ENCODE measurements at places on chromosomes 12 and 14.

DNA sequence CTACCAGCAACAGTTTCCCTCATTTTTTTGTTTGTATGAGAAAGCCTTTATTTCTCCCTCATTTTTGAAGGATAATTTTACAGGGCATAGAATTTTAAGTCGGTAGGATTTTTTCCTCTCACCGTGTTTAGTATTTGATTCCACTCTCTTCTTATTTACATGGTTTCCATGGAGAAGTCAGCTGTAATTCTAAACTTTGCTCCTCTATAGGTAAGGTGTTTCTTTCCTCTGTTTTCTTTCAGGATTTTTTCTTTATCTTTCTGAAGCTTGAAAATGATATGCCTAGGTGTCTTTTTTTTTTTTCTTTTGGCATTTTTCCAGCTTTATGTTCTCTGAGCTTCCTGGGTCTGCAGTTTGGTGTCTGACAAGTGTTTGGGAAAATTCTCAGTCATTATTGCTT, 75.6 kb upstream of the ETV6 start:
- H3K36me3 ChIP-seq: no peaks in the 10 kb centered on the region
- no peaks in the 10 kb centered on the region for H3K4me1 ChIP-seq
- no peak for DNase-seq
- no peak overlapping the region for H3K4me3 ChIP-seq
- no peaks in the 10 kb centered on the region for H3K27me3 ChIP-seq

DNA sequence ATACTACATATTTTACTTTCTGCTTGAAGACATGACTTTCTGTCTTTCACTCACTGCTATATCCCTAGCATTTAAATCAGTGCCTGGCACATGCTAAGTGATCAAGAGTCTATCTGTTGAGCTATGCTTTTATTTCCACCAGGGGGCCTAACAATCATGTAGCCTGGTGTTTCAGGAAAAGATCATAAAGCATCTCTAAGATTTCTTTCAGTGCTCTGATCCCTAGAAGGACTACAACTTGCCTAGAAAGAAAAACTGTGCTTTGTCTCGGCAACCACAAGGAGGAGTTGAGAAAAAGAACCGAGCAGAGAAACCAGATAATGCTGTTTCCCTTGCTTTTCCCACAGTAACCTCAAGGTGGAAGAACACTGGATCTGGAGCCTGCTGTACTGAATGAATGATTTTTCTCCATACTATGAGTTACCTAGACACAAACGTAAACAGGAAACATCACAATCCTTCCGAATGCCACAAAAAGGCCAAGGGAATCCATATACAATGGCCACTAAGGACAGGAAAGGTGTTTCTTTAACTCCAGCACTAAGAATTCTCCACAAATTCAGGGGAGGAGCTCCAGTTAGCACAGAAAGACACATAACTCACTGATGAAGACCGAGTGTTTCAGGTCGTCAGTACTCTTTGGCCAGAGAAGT, 1.2 kb downstream of the CRY1 start:
- DNase-seq: peak; percentile 60
- H3K36me3 ChIP-seq: peaks cover 7% of the 10 kb centered on the region
- peak overlapping the region; percentile 99 for H3K27ac ChIP-seq

DNA sequence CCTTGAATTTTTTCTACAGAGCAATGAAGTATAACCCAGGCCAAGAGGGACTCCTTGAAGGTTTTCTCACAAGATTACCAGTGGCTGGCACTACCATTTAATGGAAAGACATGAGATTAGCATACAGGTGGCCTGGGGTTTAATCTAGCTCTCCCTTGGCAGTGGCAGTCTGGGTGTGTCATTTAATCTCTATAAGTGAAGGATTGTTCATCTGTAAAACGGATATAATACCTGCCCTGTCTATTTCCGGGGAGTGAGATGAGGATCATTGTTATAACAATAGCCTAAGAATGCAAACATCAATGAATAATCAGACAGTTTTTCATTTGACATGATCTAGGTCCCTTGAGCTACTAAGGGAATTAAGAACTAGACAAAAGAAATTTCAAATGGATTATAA, 168.7 kb upstream of the CPNE8 start:
- no peaks in the 10 kb centered on the region for H3K4me1 ChIP-seq
- DNase-seq: no peak
- H3K36me3 ChIP-seq: no peaks in the 10 kb centered on the region

DNA sequence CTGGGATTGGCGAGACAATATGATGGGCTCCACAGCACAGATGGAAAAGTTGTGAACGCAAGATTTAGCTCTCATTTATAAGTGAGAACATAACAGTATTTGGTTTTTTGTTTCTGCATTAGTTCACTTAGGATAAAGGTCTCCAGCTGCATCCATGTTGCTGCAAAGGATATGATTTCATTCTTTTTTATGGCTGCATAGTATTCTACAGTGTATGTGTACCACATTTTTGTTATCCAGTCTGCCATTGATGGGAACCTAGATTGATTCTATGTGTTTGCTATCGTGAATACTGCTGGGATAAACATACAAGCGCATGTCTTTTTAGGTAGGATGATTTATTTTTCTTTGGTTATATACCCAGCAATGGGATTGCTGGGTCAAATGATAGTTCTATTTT, 23.6 kb downstream of the TBK1 start:
- no peak overlapping the region for H3K27ac ChIP-seq
- no peaks in the 10 kb centered on the region for H3K4me1 ChIP-seq
- DNase-seq: no peak
- H3K36me3 ChIP-seq: no peaks in the 10 kb centered on the region
- H3K27me3 ChIP-seq: no peaks in the 10 kb centered on the region

DNA sequence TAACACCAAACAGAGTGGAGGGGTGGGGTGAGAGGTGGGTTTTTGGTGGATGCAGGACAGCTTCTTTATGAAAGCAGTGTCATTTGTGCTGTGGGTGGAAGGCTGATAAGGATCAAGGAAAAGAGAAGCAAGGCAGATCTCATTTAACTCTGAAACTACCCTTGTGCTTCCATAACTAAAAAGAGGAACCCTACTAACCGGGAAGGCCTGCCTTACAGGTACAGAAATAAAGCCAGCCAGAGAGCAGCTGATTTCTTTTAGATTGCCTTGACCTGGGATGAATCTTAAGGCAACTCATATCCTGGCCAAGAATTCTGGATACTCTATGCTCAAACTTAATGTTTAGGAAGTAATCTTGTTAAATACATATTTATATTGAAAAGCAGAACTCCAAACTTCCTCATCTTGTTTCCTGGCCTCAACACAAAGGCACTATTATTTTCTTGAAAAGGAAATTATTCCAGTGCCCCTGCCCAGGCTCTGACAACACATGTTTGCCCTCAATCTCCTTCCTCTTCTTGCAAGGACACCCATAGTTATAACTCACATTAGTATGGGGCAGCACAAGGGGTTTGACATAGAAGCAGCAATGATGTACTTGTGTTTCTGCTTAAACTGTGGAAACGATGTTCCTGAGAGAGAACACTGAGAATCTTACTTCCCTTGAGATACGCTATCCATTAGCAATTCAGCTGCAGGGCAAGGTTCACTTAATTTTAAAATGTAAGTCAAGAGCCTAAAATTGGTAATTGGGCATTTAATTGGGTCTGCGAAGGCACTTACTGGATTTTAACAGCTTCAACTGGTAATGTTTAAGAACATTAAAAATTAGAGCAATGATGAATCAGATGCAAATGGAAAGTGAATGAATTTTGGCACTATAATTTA, 173.7 kb downstream of the STXBP6 start:
- H3K27ac ChIP-seq: no peak overlapping the region
- H3K4me1 ChIP-seq: no peaks in the 10 kb centered on the region
- no peak for DNase-seq
- no peaks in the 10 kb centered on the region for H3K27me3 ChIP-seq

GRCh38 chr12:132593938-132594358, 16.4 kb downstream of the LRCOL1 start:
- no peak overlapping the region for H3K27ac ChIP-seq
- no peak for DNase-seq
- no peak overlapping the region for H3K4me3 ChIP-seq
- no peaks in the 10 kb centered on the region for H3K36me3 ChIP-seq
- no peaks in the 10 kb centered on the region for H3K27me3 ChIP-seq
- peaks cover 5% of the 10 kb centered on the region for H3K4me1 ChIP-seq

GRCh38 chr12:79331870-79332269, 358.9 kb downstream of the PAWR start:
- H3K36me3 ChIP-seq: no peaks in the 10 kb centered on the region
- no peak overlapping the region for H3K4me3 ChIP-seq
- H3K27ac ChIP-seq: no peak overlapping the region
- H3K27me3 ChIP-seq: no peaks in the 10 kb centered on the region

GRCh38 chr14:89304972-89305703, 111.9 kb downstream of the FOXN3 start:
- H3K27me3 ChIP-seq: no peaks in the 10 kb centered on the region
- H3K4me1 ChIP-seq: no peaks in the 10 kb centered on the region
- no peak for DNase-seq
- H3K36me3 ChIP-seq: no peaks in the 10 kb centered on the region

DNA sequence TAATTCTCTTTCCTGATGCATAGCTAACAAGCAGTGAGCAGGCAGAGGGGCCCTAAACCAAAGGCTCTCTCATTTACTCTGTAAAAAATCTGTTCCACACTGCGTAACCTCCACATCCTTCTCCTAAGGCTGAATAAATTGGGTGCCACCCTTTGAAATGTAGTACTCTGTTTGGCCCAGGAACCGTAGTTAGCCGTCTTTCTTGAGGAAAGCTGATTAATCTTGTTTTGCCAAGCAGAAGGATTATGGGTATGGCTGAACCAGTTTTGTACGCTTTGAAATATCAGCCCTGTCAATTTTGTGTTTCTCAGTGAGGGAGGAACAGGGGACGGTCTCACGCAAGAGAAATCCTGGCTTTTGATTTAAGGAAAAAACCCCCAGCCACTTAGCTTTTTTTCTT, 19.7 kb downstream of the EML1 start:
- no peaks in the 10 kb centered on the region for H3K27me3 ChIP-seq
- H3K27ac ChIP-seq: no peak overlapping the region
- DNase-seq: no peak
- H3K4me1 ChIP-seq: no peaks in the 10 kb centered on the region
- H3K36me3 ChIP-seq: no peaks in the 10 kb centered on the region
- H3K4me3 ChIP-seq: no peak overlapping the region

- no peak overlapping the region for H3K27ac ChIP-seq
- H3K4me1 ChIP-seq: no peaks in the 10 kb centered on the region
- H3K27me3 ChIP-seq: no peaks in the 10 kb centered on the region
- no peaks in the 10 kb centered on the region for H3K36me3 ChIP-seq
- peak; percentile 54 for DNase-seq
Observed at GRCh38 chr12:97308576-97309198, 153.9 kb upstream of the RMST start.

- no peaks in the 10 kb centered on the region for H3K36me3 ChIP-seq
- no peaks in the 10 kb centered on the region for H3K27me3 ChIP-seq
- DNase-seq: no peak
- no peaks in the 10 kb centered on the region for H3K4me1 ChIP-seq
- H3K4me3 ChIP-seq: no peak overlapping the region
- no peak overlapping the region for H3K27ac ChIP-seq
Observed at GRCh38 chr14:84262932-84263331, 1267.0 kb upstream of the FLRT2 start.

- H3K4me3 ChIP-seq: no peak overlapping the region
- H3K36me3 ChIP-seq: no peaks in the 10 kb centered on the region
- no peak for DNase-seq
- no peak overlapping the region for H3K27ac ChIP-seq
- H3K4me1 ChIP-seq: peaks cover 19% of the 10 kb centered on the region
- no peaks in the 10 kb centered on the region for H3K27me3 ChIP-seq
Observed at GRCh38 chr14:63435838-63436237, 107.3 kb downstream of the PPP2R5E start.

- H3K27me3 ChIP-seq: no peaks in the 10 kb centered on the region
- H3K36me3 ChIP-seq: no peaks in the 10 kb centered on the region
- DNase-seq: no peak
- H3K4me1 ChIP-seq: no peaks in the 10 kb centered on the region
- no peak overlapping the region for H3K27ac ChIP-seq
- H3K4me3 ChIP-seq: no peak overlapping the region
Observed at GRCh38 chr14:86790408-86791364, 1202.3 kb downstream of the GALC start.

- no peak overlapping the region for H3K27ac ChIP-seq
- no peak for DNase-seq
- no peaks in the 10 kb centered on the region for H3K36me3 ChIP-seq
- H3K4me3 ChIP-seq: no peak overlapping the region
Observed at GRCh38 chr14:55758796-55759195, 178.8 kb downstream of the KTN1 start.

- H3K27ac ChIP-seq: no peak overlapping the region
- peaks cover 3% of the 10 kb centered on the region for H3K27me3 ChIP-seq
- H3K36me3 ChIP-seq: no peaks in the 10 kb centered on the region
- no peak overlapping the region for H3K4me3 ChIP-seq
Observed at GRCh38 chr12:58918469-58918844, 1.8 kb downstream of the LRIG3 start.

DNA sequence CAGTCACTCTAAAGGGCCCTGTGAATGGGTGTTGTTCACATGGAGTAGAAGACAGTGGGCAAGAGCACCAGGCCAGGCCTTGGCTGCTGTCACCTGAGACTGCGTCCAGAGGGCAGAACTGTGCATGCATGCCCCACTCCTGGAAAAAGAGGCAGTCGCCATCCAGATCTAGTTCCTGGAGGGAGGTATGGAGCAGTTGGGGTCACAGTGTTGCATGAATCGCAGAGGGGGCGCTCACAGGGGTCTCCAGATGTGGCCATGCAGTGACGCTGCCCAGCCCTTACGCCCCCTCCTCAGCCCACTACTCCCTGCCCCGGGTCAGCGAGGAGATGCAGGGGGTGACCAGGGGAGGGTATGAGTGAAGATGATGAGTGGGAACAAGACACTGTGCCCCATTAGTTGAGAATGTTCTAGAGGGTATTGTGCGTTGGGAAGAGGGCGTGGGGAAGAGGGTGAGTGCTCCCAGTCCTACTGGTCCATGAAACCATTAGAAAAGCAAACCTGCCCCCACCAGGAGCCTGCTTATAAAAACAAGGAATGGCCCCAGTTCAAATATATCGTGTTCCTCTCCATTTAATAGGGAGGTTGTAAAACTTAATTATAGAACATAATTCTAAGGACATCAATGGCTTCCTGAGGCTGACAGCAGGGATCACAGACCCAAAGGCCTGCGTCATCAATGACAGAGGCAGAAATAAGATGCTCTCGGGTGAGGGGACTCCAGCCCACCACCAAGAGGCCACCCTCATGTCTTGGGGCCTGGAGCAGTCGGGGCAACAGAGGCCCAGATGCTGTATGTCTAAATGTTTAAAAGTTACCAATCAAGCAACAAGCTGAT, 32.2 kb upstream of the BCL7A start:
- peaks cover 4% of the 10 kb centered on the region for H3K4me1 ChIP-seq
- no peak overlapping the region for H3K27ac ChIP-seq
- DNase-seq: no peak

GRCh38 chr12:9948606-9949296, 16.6 kb upstream of the CLEC2A start:
- no peak overlapping the region for H3K4me3 ChIP-seq
- no peaks in the 10 kb centered on the region for H3K36me3 ChIP-seq
- H3K4me1 ChIP-seq: peaks cover 27% of the 10 kb centered on the region
- no peak overlapping the region for H3K27ac ChIP-seq
- DNase-seq: peak; percentile 22

GRCh38 chr12:18643681-18644080, 94.1 kb downstream of the PLCZ1 start:
- H3K36me3 ChIP-seq: no peaks in the 10 kb centered on the region
- H3K27me3 ChIP-seq: no peaks in the 10 kb centered on the region
- no peaks in the 10 kb centered on the region for H3K4me1 ChIP-seq
- no peak overlapping the region for H3K27ac ChIP-seq

- peaks cover 47% of the 10 kb centered on the region for H3K4me1 ChIP-seq
- no peak for DNase-seq
- H3K27me3 ChIP-seq: no peaks in the 10 kb centered on the region
- peak overlapping the region; percentile 77 for H3K4me3 ChIP-seq
- H3K27ac ChIP-seq: peak overlapping the region; percentile 75
Observed at GRCh38 chr14:22888662-22889061, 5.6 kb downstream of the REM2 start.
